ENCODE measurements at places on chromosomes 16 and 17.

- DNase-seq: no peak
Measured at GRCh38 chr16:62741692-62742091, 705.5 kb upstream of the CDH8 start.

- DNase-seq: no peak
Measured at GRCh38 chr17:64281962-64282752, 19.1 kb upstream of the TEX2 start.

DNA sequence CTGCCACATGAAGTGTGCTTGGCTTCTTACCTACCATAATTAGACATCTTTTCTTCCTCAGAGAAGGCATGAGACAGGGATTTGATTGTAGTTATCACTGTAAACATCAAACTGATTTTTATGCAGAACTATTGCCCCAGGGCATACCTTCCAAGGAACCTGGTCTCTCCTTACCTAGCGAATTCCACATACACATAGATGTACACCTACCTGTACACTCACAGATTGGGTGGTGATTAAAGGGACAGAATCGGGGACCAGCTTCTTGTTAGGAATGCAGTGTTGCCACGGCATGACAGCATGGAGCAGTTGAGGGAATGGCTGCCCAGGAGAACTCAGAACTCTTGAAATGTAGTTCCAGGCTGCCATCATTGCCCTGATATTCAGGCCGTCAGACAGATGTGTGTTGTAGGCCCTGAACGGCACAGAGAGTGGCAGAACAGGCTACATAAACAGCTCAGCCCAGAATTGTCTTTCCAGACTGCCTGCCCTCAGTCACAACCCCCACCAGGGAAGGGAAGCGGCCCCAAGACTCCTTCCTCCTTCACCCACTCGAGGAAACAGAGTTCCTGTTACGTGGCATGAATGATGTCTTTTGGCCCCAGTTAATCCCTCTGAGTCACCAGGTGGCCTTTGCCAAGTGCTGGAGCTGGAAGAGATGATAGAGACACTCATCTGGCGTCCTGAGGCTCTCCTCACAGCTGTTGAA, 17.8 kb upstream of the NAGLU start:
- DNase-seq: no peak

DNA sequence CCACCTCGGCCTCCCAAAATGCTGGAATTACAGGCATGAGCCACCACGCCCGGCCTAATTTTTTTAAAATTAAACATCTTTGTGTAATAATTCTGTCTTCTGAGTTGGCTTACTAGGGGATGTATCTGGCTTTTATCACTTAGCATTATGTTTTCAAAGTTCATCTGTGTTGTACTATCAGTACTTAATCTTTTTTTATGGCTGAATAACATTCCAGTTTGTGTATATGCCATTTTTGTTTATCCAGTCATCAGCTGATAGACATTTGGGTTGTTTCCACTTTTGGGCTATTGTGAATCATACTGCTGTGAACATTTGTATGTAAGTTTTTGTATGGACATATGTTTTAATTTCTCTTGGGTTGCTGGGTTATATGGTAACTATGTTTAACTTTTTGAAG, 69.0 kb downstream of the CHD9 start:
- DNase-seq: no peak

- DNase-seq: no peak
Measured at GRCh38 chr17:2390199-2390836, 10.5 kb downstream of the MNT start.

- no peak for DNase-seq
Measured at GRCh38 chr17:50363217-50364060, 9.5 kb downstream of the MRPL27 start.

GRCh38 chr16:51592001-51592501, 441.0 kb upstream of the SALL1 start:
- no peak for DNase-seq

DNA sequence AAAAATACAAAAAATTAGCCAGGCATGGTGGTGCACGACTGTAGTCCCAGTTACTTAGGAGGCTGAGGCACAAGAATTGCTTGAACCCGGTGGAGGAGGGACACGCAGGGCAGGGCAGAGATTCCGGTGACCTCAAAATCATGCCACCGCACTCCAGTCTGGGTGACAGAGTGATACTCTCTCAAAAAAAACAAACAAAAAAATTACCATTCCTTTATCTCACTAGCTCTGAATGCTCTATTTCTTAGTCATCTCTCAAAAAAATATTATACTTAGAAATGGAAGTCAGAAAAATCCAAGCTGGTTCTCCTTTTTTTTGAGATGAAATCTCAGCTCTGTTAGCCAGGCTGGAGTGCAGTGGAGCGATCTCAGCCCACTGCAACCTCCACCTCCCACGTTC, 40.8 kb downstream of the SPOP start:
- DNase-seq: no peak

DNA sequence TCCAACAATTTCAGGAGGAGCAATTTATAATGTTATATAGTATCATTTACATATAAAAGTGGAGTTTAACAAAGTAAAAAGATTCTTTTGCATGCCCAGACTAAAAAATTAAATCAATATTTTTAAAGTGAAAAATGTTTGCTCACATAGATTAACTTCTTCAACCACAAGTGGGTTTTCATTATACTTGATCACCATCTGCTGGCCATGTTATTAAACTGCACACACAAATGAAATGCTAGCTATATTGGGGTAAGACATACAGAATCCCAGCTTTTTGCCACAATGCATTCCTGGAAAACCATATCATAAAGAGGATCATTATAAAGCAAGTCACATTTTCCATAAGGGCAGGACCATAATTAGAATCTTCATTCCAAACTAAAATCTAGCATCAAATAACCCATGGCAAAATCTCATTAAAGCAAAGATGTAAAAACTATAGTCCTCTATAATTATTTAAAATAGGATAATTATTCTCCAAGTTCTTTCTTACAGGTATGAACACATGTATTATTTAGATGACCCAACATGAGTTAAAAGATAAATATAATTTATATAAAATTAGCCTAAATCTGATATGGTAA, 26.3 kb downstream of the CEP112 start:
- DNase-seq: no peak

DNA sequence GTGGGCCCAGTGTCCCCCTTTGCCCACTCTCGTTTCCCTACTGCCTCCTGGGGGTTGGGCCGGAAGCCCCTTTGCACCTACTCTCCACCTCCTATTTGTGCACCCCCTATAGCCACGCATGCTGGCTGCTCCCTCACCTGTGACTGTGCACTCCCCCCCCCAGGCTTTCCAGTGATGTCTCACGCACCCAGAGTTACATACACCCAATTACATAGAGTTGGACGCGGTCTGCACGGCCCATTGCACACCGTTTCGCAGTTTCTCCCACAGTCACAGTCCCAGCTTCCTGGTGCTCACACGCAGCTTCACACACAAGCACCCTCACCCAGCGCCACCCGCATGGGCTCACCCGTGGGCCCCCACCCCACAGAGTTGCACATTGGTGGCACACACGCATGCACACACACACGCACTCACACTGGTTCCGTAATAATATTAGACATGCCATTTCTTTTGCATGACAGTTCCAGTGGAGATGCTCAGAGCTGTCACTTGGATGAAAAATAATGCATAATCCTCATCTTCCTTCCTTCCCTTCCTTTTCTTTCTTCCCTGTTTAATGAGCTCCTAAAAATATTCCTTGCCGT, 21.5 kb upstream of the C1QL1 start:
- no peak for DNase-seq

- no peak for DNase-seq
Measured at GRCh38 chr17:29074488-29074887, 31.5 kb downstream of the PIPOX start.

All from NCI-H2081 treated with DMSO at 0.1 percent for 48 hours (cell line).